ENCODE measurements at places on chromosomes 11 and 22.

DNA sequence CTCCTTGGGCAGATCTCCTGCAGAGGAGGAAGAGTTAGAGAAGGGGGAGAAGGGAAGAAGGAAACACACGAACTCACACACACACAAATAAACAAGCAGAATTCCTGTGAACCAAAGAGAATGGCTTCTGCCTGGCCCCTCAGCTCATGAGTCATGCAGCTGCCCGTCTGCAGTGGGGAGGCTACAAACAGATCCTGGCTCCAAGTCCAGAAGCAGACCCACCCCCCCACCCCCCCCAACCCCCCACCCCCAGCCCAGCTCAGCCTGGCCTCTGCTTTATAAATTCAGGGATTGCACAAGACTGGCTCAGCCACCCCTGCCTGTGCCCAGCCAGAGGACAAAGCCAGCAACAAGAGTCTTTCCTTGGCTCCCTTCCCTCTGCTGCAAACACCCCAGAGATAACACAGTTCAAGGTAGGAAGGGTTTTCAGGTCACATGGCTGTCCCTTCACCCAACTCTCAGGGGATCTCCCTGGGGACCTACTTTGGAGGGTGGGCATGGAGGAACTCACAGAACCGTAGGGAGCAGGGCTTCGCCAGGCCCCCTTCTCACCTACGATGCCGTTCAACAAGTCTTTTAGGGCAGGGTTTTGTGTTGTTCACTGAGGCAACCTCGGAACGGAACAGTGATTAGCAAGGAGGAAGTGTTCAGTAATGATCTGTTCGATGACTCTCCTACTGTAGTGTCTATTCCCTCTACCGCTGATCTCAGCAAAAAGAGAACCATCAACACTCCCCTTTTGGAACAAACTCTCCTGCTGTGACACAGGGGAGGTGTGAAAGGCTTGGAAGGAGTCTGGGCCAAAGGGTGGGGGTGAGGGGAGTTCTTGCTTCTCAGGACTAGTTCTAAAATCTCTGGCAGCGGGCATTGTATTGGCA is 35.5 kb downstream of the RPL27A start:
- DNase-seq = peak; percentile 63

DNA sequence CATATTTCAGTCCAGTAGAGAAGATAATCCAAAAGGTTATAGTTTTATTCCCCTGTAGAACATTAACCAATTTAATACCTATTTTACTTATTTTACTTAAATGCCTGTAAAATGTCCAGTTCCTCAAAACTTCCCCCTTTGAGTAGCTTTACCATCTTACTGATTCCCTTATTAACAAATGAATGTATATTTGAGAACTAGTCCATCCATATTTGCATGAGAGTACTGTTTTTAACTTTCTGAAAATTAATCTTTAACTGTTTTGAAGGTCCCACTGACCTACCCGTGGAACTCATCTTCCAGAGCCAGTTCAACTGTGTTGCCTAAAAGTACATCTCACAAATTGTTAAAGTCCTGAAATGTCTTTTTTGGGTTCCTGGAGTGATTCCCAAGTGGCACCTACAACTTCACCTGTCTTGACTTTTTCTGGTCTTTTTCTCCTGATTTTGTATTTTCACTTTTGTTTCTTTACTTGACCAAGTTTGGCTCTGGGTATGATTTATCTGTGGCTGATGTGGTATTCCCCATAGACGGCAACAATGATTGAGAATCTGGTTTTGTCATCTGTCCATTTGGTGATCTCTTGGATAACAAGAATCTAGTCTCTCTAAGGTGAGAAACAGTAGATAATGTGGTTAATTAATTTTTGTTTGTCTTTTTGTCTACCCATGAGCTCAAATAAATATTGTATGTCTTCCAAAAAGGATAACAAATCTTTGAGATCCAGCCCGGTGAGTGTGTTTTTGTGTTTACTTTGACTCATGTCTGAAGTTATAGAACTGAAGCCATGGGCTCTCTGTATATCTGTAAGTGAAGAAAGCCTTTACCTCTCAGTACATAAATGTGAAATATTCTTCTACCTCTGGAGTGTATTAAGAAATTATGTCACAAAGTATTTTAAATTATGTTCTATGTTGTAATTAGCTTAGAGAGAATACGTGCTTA is 174.2 kb downstream of the ETS1 start:
- no peak for DNase-seq

GRCh38 chr22:44807915-44808690 is 55.7 kb downstream of the ARHGAP8 start:
- no peak for DNase-seq

DNA sequence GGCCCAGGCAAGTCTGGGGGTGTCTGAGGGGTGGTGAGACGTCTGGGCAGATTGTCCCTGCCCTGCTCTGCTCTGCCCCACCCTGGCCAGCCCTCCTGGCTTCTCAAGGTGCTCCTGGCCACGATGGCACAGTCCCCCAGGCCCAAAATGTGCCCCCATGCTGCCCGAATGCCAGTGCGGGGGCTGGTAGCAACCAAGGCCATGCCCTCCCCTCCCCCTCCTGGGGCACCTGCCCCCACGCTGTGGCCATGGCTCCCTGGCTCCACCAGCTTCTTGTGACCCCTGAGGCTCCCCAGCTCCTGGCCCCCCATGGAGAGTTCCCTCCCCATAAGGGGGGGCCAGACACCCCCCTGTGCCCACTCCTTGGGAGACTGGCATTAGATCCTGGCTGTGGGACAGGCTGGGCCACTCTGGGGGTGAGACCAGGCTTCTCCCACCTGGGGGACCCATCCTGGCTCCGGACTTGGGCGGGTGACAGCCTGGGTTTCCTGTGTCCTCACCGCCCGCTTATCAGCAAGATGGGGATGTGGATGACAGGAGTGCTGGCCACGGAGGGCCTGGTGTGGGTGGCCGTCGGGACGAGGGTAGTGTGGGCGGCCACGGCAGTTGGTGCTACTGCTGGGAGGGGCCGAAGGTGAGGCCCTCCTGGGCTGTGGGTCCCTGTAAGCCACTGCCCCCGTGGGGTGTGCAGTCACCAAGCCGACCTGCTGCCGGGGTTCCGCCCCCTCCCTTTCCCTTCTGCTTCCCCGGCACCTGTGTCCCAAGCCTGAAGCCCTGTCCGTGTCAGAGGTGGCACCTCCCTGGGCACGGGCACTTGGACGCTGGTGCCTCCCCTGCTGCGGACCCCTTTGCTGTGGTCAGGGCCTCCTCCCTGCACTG is 15.9 kb upstream of the MUC6 start:
- DNase-seq = no peak

- no peak for DNase-seq
Observed at GRCh38 chr22:46041642-46042041, 64.7 kb upstream of the WNT7B start.

DNA sequence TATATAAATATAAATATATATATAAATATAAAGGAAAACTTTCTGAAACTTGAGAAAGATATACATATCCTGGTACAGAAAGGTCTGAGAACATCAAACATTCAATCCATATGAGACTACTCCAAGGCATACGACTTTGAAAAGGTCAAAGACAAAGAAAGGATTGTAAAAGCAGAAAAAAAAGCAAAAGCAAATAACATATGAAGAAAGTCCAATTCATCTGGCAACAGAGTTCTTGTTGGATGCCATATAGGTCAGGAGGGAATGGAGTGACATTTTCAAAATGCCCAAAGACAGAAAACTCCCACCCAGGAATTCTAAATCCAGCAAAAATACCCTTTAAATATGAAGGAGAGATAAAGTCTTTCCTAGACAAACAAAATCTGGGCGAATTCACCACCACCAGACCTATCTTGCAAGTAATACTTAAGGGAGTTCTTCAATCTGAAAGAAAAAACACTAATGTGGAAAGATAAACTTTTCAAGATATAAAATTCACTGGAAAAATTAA is 42.3 kb upstream of the MRPL17 start:
- no peak for DNase-seq

DNA sequence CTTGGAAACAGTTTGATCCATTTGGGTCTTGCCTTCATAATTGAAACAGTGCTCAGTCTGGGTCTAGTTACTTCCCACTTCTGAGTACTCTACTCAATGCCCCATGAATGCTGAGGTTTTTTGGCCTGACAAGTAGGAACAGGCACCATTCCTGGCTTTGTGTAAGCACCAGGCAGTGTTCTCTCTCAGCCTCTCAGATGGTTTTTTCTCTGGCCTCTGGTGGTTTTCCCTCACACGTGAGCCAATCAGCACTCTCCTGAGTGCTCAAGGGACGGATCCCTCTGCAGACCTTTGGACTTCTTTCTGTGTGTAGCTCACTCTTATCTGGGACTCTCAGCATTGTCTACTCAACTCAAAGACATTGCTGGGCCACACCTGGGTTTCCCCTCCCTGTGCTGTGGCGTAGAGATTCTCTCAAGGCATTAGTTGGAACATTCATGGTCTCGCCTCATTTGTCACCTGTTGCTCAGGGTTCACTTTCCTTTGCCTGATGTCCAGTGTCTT is 21.3 kb downstream of the SIK2 start:
- DNase-seq = no peak

- DNase-seq = peak; percentile 38
Observed at GRCh38 chr22:32533265-32534111, 58.9 kb downstream of the FBXO7 start.

GRCh38 chr11:116224154-116224888 is 548.5 kb downstream of the BUD13 start:
- DNase-seq = peak; percentile 39

GRCh38 chr11:1121813-1122663 is 35.7 kb upstream of the MUC5AC start:
- DNase-seq = no peak

GRCh38 chr11:94656968-94657367 is 89.8 kb downstream of the PIWIL4 start:
- DNase-seq = no peak

- DNase-seq = no peak
Observed at GRCh38 chr11:63375434-63375833, 5.8 kb downstream of the SLC22A9 start.

DNA sequence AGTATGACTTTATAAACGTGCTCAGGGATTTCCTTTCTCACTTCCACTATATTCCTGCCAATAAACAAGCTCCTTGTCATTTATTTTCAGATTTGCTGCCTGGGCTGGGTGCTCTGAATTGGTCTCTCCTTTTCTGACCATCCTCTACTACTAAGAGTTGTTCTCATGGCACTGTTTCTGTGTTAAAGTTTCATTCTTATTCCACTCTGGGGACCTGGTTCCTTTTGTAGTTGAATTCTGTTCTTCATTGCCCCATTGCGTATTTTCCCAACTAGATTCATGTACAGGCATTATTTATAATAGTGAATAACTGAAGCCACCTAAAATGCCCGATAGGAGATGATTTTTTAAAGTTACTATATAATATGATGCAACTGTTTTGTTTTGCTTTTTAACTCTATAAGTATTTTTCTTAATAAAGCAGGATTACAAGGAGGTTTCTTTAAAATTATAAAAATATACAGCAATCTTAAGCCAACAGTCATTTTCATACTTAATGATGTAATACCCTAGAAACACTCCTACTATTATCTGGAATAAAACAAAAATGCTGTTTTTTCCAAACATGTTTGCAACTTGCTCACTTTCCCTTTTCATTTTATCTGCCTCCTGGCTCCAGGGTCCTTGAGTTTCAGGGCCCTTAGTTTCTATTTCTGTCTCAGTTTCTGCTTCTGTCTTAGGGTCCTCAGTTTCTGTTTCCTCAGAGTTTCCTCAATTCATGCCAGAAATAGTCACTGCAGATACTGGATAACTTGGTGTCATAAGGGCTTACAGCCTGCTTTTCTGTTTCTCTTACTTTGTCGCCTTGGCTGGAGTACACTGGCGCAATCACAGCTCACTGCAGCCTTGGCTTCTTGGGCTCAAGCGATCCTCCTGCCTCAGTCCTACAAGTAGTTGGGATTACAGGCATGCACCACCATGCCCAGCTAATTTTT is 9.8 kb upstream of the FUT4 start:
- DNase-seq = no peak

DNA sequence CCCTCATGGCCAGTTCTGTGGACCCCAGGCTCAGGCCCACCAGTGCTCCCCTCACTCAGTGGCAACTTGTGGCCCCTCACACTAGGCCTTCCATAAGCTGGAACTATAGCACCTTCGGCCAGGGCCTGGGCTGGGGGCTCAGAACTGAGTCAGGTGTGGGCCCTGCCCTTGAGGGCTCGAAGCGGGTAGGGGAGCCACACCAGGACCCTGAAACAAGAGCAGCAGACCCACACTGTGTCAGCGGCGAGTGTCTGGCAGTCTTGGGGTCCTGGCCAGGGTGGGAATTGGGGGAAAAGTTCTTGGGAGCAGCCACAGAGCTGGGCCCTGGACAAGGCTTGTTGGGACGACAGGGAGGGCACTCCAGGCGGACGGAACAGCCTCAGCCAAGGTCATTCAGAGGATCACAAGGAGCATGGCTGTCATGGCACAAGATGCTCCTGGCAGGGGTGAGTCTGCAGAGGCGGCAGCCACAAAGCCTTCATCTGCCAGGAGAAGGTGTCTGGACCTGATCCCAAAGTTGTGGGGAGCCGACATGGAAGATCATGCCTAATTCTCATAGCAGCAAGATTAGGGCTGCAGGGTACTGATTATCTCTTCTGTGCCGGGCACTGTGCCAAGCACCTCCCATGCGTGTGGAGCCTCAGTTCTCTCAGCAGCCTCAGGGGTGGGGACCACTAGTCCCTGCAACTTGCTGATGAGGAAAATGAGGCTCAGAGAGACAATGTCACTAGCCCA is 50.7 kb downstream of the SHISAL1 start:
- DNase-seq = peak; percentile 10

DNA sequence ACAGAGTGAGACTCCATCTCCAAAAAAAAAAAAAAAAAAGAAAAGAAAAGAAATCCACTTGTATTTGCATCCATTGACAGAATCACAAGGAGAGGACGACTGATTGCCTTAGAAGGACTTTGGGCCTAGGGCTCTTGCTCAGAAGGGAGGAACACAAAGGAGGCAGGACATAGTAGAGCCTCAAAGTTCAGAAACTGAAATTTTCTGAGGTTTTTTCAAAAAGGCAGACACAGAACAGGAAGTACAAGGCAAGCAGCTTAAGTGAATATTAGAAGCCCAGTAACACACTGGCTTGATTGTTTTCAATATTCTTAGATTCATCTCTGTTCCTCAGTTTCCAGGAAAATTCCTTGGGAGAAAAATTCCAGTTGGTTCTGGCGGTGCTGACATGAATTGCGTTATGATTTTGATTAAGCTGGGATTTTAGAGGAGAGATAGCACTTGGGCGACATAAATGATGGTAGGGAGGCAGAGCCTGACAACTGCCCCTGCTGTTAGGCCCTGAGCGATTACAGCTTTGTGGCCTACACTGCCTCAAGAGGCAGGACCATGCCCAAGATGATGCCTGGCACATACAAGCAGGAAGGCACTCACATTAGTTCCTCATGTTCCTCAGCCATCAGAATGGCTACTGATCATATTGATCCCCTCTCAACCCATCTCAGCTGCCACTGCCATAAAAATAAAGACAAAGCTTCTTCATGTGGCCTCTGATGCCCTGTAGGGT is 15.3 kb downstream of the CLPB start:
- no peak for DNase-seq

GRCh38 chr11:56905936-56906335 is 82.8 kb upstream of the OR5AK2 start:
- DNase-seq = no peak

- no peak for DNase-seq
Observed at GRCh38 chr11:17853280-17853679, 118.7 kb downstream of the KCNC1 start.

DNA sequence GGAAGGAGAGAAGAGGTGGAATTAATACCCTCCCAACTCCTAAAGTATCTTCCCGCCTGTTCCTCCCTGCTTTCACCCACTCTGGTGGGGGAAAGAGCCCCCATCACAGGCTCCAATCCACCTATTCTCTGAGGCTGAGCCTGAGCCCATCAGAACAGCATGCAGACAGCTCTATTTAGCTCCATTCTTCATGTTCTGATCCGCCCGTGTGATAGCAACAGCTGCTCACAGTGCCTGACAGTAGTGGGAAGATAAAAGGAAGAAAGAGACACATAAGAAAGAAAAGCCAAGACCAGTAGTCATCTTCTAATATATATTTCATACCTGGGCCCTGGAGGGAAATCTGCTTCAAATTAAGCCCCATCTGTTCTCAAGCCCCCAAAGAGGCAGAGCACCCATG is 80.3 kb upstream of the AKIP1 start:
- no peak for DNase-seq
